NK-92 treated with Interleukin-12 subunit alpha and Interleukin-12 subunit beta, amount 100 ng/mL, for 24 hours (cell line): ENCODE measurements at places on chromosomes 1 and 21.

DNA sequence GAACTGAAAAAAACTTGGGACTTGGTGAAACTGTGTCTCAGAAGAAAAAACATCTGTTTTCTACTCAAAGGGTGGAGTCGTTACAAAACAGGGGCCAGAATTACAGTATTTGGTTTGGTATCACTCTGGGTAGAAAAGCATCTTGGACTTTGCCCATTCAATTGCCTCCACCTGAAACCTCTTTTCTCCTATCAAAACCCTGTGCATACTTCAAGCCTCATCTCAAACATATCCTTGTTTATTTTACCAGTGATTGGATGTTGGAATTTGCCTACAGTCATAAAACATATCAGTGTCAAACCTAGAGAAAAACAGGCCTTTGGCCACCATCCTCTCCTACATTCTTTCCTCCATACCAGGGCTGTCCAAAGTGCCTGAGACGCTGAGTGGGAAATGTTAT lies 281.5 kb downstream of the PLPP3 start:
- DNase-seq, result no peak

DNA sequence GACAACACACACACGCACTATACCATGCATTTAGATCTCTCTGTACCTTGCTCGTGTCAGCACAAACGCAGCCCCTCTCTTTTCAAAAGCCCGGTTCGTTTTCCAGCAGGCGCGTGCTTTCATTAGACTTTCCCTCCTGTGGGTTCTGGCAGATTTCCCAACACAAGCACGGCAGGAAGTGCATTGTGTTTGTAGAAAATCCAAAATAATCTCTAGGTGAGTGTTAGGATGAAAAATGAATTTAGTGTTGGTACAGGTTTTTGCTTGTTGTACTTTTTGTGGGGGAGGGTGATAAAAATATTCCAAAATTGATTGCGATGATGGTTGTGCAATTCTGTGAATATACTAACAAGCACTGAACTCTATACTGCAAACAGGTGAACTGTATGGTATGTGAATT lies 54.1 kb upstream of the POFUT2 start:
- no peak for DNase-seq

DNA sequence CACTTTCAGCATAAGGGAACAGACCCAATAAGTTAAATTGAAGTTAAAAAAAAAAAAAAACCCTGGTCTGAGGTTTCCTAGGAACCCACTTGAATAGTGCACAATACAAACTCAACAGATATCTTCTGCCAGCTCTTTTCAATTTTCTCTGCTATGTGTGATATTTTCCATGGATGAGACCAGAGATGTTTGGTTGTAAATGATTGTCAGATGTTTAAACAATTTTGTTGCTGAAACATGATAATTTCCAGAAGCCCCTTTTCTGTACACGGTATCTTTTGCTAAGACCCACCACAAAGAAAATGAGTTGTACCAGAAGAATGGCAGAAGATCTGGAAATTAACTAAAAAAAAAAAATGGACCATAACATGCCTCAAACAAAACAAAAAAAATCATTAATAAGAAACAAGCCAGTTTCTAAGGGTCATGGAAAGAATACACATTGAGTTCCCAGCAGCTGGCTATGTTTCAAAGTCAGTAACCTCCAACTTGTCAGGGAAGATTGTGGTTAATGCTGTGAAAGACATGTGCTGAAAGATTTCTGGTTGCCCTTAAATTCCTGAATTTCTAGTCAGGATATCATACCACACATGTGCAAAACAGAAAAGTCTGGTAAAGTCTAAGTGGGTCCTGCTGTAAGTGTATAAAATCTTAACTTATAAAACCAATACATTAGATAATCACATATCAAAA lies 35.6 kb upstream of the MGST3 start:
- DNase-seq, result no peak

DNA sequence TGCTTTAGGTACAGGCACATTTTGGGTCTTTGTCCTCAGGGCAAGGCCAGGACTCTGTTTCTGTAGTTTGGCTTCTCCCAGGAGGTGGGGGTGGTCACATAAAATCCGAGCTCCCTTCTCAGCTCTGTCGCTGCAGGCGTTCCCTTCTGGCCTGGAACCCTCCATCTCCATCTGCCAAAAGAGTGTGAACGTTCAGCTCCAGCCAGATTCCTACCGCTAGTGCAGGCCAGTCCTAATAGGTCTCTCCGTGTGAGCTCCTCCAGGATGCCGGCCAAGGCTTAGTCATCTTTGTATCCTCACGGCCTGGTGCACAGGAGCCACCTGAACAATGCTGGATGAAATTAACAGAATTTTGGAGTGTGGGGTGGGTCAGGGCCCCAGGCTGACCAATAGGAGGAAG lies 19.9 kb upstream of the KCNA10 start:
- no peak for DNase-seq

DNA sequence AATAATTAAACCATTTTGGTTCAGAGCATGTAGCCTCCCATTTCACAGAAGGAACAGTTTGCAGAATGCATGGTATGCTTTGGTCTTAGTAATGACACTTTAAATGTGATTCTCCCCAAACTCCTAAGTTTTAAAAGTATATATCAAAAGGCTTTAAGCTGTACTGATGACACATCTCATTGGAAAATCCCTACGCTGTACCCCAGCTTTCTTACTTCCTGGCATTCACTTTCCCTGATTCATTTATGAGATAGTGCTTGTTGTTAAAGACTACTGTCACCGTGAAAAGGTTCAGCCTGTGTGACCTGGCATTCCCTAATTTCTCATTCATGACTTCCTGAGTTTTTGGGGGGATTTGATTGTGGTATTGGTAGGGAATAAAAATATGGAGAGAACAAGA lies 53.4 kb downstream of the MPZL1 start:
- no peak for DNase-seq

- DNase-seq, result no peak
These were observed 4.4 kb upstream of the ALG6 start for GRCh38 chr1:63363014-63363413.

DNA sequence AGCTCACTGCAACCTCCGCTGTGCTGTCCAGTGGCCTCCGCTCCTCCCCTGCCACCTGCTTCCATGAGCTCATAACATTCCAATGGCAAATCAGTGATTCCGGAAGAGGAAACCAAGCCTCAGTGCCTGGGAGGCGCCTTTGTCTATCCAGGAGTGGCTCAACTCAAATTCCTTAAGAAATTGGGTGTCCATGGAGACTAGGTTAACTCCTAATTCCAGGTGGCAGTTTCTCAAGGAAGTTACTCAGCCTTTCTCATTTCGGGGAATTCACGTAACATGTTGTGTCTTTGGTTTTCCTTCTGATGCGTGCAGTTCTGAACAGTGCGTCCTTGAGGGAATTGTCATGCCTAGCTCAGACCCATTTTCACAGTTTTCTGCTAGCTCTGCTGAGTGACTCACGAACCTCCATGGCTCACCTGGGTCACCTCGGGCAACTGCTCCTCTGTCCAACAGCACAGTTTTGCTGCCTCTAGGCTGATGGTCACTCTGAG lies 89.9 kb upstream of the DSCAM start:
- DNase-seq, result no peak

DNA sequence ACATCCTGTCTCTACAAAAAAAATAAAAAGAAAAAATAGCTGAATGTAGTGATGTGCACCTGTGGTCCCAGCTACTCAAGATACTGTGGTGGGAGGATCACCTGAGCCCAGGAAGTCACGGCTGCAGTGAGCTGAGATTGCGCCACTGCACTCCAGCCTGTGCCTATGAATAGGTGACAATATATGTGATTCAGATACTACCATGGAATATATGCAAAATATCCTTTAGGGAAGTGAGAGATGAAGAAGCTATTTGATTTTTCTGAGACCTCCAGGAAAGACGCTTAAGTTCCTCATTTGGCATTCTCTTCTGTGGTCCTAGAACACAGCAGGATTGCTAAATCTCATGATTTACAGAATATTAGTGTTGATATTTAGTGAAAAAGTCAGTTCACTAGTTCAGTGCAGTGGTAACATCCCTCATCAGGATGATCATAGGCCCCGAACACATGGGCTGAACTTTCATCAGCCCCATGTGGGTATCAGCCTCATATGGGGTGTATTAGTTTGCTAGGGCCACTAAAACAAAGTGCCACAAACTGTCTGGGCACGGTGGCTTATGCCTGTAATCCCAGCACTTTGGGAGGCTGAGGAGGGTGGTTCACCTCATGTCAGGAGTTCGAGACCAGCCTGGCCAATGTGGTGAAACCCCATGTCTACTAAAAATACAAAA lies 6.0 kb upstream of the VASH2 start:
- DNase-seq, result no peak

DNA sequence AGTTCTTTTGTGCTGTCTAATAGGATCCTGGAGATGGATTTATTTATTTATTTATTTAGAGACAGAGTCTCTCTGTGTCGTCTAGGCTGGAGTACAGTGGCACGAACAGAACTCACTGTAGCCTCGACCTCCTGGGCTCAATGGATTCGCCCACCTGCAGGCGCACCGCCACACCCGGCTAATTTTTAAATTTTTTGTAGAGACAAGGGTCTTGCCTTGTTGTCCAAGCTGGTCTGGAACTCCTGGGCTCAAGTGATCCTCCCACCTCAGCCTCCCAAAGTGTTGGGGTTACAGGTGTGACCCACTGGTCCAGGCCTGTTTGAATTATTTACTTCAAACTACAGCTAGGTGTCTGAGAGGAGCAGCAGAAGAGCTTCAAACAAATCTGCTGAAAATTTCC lies 9.6 kb upstream of the SPEN start:
- DNase-seq, result no peak

- no peak for DNase-seq
These were observed 77.1 kb downstream of the CD247 start for GRCh38 chr1:167441222-167441621.

- DNase-seq, result no peak
These were observed 118.8 kb downstream of the BRINP2 start for GRCh38 chr1:177289532-177289931.

DNA sequence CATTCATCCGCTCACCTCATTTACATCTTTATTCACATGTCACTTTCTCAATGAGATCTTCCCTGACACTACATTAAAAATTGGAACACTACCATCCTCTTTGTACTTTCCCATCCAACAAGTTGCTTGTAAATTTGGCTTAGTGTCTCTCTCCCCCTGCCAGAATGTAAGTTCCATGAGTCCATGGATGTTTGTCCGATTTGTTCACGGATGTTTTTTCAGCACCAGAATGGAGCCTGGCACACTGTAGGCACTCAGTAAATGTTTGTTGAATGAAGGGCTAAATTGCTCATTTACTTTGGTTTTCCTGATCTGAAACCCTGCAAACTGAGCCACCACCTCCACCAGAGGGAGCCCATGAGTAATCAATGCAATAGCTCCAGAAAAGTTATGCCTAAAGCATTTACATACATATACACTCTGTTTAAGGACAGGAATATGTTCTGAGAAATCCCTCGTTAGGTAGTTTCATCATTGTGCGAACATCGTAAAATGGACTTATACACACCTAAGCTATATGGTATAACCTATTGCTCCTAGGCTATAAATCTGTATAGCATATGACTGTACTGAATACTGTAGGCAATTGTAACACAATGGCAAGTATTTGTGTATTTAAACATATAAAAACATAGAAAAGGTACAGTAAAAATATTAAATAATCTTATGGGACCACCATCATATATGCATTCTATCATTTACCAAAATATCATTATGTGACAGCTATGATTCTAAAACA lies 2.8 kb upstream of the EYA3 start:
- DNase-seq, result peak; percentile 44

- DNase-seq, result no peak
These were observed 21.2 kb upstream of the FMO4 start for GRCh38 chr1:171292799-171293198.

DNA sequence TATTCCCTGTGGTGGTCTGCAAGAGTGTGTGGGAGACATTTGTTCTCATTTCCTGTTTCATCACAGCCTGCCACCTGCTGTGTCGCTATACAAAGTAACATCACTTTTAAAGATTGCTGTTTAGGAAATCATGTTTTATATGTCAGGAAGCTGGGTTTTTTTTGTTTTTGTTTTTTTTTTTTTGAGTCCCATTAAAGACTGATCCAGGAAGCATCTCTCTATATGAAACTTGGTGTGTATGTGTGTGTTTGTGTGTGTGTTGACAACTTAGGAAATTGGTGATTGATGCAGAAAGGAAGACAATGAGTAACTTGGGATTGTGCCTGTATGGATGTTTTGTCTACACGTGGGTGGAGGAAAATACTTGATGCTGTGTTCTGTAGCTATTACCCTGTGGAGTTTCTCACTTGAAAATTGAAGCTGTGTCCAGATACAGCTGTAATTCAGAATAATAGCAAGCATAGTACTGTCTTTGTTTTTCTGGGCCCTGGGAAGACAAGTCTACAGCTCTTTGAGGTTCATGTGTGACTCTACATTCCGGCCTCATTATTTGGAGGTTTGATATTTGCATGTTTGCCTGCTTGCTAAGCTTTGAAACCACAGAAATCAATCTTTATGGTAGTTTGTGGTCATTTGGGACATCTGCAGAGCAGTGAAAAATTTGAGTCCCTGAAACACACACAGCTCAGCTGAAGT lies 47.9 kb downstream of the LAMC1 start:
- DNase-seq, result no peak

GRCh38 chr1:111476761-111477309 lies 3.1 kb downstream of the C1orf162 start:
- peak; percentile 4 for DNase-seq

DNA sequence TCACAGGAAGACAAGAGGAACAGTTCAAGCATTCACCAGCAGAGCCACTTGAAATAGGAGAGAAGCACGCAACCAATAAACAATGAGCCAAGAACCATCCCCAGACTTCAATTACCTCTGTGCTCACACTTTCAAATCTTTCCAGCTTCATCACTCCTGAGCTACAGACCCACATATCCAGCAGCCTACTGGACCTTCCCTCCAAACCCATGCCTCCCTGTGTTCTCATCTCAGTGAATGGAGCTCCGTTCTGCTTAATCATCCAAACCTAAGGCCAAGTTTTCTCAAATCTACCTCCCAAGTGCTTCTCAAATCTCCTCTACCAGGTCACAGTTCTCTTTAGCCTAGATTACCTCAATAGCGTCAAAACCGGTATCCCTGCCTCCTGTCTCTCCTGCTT lies 3.7 kb downstream of the PEF1 start:
- DNase-seq, result no peak

GRCh38 chr1:14049965-14050364 lies 350.0 kb downstream of the PRDM2 start:
- no peak for DNase-seq

- DNase-seq, result no peak
These were observed 14.6 kb downstream of the EPHX1 start for GRCh38 chr1:225824533-225824941.

DNA sequence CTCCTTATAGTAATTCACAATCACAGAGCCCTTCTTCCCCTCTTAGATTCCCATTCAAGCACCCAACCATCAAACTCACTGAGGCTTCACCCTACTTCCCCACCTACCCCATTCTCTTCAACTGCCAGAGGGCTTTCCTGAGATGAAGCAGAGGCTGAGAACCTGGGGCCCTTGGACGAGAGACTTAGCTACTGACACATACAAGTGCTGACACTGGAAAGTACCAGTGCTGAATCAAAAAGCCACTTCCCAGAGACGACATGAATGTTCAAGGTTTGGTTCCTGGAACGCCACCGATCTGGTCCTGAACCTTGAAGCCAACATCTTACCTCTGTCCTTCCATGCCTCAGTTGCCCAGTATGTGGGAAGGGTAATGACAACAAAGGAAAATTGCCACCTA lies 16.6 kb upstream of the RAP1A start:
- no peak for DNase-seq

GRCh38 chr1:206066479-206067171 lies 13.7 kb downstream of the RHEX start:
- no peak for DNase-seq
